ENCODE measurements at places on chromosomes 1 and 21.
A peak's percentile ranks its signal among the peaks of the same experiment; 100 is the strongest.

DNA sequence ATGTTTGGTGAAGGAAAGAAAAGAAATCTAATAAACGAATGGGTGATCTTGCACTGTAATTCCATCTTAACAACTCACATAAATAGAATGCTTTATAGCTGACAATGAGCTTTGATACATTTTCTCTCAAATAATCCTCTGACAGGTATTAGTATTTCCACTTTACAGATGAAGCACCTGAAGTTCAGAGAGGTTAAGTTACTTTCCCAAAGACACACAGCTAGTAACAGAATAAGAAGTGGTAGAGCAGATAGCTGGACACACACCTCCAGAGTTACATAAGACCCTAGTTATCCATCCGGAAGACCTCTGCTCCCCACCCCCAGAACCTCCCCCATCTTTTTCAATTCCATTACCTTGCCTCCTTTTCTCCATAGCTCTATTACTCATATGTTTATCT is 213.3 kb upstream of the ZC3H12A start:
- DNase-seq: no peak

DNA sequence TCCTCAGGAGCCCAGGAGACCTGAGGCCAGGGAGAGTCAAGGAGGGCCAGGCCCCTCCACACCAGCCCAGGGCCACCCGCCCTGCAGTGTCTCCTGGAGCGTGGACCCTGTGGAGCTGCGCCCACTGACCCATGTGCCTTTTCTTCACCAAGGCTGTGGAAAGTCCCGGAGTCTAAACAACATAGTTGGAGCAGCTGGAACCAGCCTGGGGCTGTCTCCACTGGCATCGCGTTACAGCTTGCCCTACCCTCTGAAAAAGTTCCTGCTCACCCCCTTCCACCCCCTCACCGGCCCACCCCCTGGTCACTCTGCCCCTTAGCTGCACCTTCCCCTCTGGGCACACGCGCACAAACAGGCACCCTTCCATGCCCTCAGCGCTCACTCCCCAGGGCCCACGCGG is 18.3 kb downstream of the KCNC4 start:
- DNase-seq: no peak

GRCh38 chr1:9127395-9128165 is 1.3 kb downstream of the GPR157 start:
- DNase-seq: no peak

DNA sequence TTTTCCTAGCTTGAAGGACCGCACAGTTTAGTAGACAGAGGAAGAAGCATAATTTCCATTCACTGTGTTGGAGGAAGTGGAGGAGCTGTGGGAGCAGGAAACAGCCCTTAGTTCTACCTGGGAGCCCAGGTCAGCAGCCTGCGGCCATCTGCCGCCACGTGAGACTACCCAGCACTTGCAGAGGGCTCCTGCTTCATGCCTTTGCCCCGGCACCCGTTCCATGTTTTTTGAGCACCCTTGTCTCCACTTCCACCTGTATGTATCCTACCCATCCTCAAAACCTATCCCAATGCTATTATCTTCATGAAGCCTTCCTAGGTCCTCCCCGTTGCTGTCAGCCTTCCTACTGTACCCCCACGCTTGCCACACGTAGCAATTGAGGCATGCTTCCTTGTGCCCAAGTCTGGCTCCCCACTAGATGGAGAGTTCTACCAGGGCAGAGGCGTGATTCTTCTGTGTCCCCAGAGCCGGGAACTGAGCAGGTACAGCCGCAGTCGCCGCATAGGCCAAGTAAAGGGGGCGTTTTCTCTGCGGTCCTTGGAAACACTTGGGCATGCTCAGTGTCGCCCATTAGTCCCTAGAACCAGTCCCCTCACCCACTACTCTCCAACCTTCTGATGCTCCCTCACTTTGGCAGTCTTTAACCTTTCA is 1.9 kb downstream of the SLC6A9 start:
- DNase-seq: no peak

- DNase-seq: no peak
These were observed 461.0 kb upstream of the NFIA start for GRCh38 chr1:60621368-60621851.

GRCh38 chr1:91765880-91766443 is 120.0 kb downstream of the TGFBR3 start:
- DNase-seq: no peak

- DNase-seq: peak; percentile 16
These were observed 194.6 kb upstream of the LMO4 start for GRCh38 chr1:87134061-87134460.

GRCh38 chr1:6517435-6517851 is 26.0 kb upstream of the PLEKHG5 start:
- no peak for DNase-seq

- no peak for DNase-seq
These were observed 12.3 kb downstream of the MAN1C1 start for GRCh38 chr1:25628741-25629421.

DNA sequence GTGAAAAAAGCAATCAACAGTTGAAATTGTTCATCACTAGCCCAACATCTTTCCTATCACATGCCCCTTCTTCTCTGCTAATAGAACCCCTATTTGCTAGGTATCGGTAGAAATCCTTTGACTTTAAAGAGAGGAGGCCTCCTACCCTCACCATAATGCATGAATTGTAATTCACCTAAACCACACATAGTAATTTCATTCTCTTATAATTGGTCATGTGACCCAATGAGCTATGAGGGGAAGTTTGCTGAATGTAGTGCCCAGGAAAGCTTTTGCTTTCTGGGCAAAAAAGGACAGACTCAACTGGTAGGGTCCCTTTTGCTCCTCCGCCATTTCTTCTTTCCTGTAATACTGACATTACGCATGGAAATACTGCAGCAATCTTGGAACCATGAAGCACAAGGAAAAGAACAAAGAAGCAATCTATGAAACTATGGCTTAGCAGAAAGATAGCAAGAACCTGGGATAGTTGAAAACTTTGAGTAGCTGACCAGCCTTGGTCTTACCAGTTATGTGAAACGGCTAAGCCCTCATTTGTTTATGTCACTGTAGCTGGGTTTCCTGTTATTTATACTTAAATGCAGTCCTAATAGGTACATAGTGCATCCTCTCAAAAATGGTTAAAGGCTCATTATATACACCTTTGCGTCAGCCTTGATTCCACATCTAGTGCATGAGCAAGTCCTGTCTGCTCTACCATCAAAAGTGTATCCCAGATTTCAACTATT is 10.2 kb upstream of the CHI3L2 start:
- no peak for DNase-seq

GRCh38 chr1:44698138-44698537 is 23.6 kb downstream of the ARMH1 start:
- DNase-seq: no peak

GRCh38 chr1:28208818-28209441 is 23.9 kb downstream of the DNAJC8 start:
- DNase-seq: peak; percentile 5

DNA sequence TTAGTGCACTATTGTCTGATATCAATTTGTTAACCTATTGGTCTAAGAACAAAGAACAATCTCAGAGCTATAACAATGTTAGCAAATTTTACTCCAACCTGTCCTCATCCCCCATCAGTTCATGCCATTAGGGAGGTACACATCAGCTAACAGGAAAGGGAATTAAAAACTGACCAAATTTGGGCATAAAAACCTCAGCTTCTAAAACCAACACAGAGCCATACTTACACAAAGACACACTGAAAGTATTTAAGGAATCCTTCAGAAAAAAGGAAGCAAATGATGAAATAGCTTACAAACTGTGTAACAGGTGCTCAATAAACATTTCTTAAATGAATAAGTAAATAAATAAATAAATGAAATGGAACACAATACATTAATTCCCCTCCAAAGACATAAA is 89.2 kb downstream of the TTLL7 start:
- no peak for DNase-seq

DNA sequence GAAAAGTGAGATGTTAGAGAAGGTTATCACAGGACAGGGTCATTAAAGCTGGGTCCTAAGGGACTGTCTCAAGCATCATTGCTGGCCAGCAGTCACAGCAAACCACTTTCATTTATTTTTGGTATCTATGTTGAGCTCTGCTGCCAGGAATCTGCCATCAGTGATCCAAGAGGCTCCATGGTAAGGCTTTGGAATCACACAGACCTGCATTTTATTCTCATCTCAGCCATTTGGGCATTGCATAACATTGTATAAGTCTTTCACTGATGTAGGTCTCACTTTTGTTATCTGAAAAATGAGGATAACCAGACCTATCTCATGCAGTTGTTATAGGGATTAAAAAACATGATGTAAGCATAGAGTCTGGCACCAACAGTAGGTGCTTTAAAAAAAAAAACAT is 77.5 kb downstream of the OMA1 start:
- no peak for DNase-seq

GRCh38 chr1:6783936-6784559 is 1.2 kb upstream of the CAMTA1 start:
- no peak for DNase-seq

GRCh38 chr1:234866007-234866866 is 256.3 kb upstream of the IRF2BP2 start:
- DNase-seq: no peak

- no peak for DNase-seq
These were observed 164.9 kb upstream of the AJAP1 start for GRCh38 chr1:4489486-4489885.

GRCh38 chr1:19462781-19463503 is 22.4 kb downstream of the CAPZB start:
- DNase-seq: no peak

DNA sequence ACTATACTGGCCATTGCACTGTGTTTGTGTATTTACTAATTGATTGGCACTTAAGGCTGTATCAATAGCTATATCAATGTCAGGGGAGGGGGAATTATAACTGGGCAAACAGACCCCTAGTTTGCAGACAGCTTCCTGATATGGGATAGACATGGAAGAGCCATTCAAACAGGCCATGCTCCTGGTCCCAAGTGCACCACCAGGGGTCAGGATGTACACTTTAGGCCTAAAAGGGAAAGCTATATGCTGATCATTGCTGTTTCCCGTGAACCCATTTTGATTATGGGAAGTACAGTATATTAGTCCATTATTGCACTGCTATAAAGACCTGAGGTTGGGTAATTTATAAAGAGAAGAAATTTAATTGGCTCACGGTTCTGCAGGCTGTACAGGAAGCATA is 124.9 kb upstream of the BACE2 start:
- no peak for DNase-seq

DNA sequence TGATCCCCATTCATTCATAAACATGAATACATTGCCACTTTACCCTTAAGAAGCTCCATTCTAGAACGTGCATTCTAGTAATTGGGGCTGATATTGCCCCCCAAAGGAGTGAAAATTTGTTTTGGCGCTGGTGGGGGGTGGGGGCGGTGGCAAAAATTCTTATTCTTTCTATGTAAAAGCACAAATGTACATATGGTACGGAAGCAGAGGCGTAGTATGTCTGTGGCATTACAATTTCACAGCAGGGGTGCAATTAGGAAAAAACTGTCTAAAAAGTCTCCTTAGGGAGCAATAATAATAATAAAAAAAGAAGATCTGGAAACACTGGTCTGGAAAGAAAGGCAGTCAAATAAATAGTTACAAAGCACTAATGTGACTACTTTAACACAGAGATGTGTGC is 40.4 kb upstream of the TMEM51 start:
- no peak for DNase-seq

DNA sequence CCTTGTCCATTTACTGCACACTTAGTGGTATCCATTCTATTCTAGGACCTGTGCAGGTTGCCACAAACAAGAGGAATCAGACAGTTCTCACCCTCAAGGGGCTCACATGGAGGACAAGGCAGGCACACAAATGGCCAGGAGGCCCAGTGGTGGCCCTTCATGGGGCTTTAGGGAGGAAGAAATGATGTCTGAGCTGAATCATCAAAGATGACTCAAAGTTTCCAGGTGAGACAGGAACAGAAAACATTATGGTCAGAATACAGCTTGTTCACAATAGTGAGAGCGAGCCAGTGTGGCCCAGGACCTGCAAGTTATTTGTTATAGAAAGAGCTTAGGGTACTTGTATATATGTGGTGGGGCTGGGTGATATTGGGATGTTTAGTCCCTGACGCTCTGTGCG is 26.4 kb downstream of the SHISAL2A start:
- no peak for DNase-seq

- DNase-seq: no peak
These were observed 107.2 kb downstream of the SIM2 start for GRCh38 chr21:36806103-36806502.

DNA sequence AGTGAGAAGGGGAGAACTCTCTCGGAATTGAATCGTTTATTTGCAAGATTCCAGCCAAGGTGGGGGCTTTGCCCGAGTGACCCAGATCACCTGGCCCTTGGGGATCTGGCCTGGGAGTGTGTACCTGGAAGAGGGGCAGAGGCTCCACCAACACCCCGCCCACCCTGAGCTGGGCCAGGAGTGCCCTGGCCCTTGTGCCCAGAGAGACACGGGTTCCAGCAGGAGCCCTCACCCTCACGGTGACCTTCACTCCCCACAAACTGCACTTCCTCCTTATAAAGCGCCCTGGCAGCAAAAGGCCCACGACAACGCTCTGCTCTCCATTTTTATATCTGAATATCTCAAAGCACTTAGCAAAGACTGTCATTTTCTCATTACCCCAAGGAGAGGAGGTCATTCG is 16.6 kb downstream of the CASZ1 start:
- no peak for DNase-seq

- DNase-seq: no peak
These were observed 16.1 kb downstream of the IFT25 start for GRCh38 chr1:53929246-53929960.

DNA sequence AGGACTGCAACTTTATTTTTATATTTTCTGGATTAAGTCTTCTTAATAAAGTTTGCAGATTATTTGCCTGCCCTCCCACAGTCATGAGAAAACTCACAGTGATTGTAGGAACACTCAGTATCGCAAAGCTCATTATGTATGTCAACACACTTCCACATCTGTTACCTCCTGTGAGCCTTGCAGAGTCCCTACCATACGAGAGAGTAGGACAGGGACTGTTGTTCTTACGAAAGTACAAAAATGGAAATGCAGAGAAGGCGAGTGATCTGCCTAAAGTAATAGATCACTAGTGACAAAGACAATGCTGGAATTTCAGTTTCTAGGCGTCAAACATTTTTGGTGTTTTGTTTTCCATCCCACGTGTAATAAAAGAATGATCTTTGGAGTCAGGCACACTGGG is 131.7 kb downstream of the SYT2 start:
- no peak for DNase-seq

DNA sequence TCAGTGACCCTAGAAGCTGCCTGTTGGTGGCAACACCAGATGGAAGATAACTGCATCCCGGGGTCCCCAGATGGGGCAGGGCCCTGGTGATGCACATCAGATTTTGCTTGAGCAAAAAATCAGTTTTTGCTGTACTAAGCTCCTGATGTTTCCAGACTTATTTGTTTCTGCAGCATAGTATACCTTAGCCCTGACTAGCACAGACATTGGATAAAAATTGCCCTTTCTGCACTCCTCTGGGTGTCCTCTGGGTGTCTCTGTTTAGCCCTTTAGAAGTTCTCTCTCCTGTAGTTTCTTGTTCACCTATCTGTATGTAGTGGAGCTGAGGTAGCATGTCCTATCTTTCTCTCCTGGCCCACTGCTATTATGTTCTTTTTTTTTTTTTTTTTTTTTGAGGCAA is 30.3 kb upstream of the PLA2G2C start:
- no peak for DNase-seq

Data from C1 segment of cervical spinal cord (tissue), 14 donors.